ENCODE measurements at places on chromosomes 4 and X.

DNA sequence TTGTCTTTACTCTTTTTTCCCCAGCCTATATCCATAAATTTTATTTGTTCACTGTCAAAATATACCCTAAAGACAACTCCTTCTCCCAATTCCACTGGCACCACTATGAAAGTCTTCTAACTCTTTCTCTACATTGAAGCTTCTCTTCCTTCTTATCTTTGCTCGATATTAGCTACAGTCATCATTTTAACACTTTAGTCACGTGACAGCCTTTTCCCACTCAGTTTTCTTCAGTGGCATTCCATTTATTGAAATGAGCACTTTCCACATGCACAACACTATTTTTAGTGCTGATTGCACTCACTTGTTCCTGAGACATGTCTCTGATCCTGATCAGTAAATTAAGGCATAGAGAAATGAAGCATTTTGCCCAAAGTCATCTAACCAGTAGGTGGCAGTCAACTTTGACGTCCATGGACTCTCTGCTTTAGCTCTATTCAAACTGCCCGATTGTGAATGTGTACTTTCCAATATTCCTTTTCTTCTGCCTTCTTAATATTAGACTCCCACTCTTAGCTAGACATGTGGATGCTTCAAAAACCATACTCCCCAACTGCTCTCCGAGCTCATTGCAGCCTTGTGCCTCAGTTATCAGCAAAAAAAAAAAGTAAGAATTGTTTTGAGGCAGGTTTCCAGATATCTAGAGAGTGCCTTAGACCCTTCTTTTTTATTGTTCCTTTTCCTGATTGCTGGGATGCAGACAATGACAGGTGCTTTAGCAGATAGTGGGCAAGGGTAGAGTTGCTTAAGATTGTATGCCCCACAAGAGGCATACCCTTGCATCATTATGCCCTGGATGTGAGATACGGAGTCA, 394.4 kb upstream of the ADGRL3 start:
- DNase-seq, result no peak

DNA sequence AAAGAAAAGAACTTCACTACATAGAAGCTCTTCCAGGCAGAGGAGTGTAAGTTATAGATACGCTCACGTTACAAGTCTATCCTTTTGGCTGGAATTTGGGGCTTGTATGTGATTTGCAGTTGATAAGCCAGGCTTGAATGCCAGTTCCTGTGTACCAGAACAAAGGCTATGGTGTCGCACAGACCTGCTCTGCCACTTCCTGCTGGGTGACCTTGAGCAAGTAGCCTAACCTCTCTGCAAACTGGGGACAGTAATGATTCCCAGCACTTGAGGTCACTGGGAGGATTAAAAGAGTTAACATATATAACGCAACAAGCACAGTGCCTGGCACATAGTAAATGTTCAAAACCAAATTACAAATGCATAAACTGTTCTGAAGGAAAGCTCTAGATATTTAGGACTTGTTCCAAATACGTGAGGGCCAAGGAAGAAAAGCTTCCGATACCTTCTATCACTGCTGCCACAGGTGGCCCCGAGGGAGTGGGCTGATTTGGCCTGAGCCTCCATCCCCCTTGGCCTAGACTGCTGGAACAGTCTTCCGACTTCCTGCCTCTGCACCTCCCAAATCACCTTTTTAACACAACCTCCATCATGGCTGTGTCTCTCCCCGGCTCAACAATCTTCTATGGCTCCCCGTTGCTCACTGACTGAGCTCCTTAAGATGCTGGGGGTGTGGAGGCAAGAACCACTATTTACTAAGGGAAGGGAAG, 1.3 kb upstream of the SOWAHD start:
- DNase-seq, result no peak

DNA sequence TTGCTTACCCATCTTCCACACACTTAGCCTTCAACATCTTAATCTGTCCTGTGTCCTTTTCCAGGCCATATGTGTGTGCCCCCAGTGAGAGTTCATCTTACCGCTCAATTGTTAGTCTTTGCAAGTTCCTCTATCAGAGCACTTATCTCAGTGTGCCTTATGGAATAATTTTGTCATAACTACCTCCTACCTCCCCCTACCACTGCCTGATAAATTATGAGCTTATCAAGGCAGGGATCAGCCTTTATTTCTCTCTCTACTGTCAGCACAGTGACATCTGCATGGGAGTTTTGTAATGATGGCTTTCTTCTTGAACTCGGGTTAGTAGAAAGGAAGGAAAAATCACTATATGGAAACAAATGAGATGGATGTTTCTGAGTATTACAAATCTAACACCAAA, 53.2 kb downstream of the MTM1 start:
- no peak for DNase-seq

GRCh38 chr4:38559374-38559773, 104.6 kb upstream of the KLF3 start:
- no peak for DNase-seq

- no peak for DNase-seq
These were observed 24.5 kb downstream of the REPS2 start for GRCh38 chrX:16970977-16971376.

- no peak for DNase-seq
These were observed 72.3 kb upstream of the STIM2 start for GRCh38 chr4:26788341-26788733.

DNA sequence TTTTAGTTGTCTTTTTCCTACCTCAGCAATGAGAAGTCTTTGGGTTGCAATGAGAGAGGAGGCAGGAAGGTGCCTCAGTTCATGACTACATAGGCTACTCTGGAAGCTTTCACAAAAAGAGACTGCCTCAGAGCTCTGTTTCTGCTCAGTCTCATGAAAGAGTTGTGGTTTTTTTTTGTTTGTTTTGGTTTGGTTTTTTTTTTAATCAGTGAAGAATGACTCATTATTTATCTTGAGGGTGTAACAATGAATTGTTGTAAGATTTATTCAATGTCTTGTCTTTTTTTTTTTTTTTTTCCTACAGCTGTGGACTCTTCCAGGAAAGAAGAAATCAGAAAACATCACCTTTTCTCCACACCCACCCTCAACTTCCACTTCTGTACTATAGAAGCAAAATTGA, 67.5 kb upstream of the CXCL13 start:
- DNase-seq, result no peak

- no peak for DNase-seq
These were observed 36.6 kb downstream of the MYOZ2 start for GRCh38 chr4:119172223-119172622.

DNA sequence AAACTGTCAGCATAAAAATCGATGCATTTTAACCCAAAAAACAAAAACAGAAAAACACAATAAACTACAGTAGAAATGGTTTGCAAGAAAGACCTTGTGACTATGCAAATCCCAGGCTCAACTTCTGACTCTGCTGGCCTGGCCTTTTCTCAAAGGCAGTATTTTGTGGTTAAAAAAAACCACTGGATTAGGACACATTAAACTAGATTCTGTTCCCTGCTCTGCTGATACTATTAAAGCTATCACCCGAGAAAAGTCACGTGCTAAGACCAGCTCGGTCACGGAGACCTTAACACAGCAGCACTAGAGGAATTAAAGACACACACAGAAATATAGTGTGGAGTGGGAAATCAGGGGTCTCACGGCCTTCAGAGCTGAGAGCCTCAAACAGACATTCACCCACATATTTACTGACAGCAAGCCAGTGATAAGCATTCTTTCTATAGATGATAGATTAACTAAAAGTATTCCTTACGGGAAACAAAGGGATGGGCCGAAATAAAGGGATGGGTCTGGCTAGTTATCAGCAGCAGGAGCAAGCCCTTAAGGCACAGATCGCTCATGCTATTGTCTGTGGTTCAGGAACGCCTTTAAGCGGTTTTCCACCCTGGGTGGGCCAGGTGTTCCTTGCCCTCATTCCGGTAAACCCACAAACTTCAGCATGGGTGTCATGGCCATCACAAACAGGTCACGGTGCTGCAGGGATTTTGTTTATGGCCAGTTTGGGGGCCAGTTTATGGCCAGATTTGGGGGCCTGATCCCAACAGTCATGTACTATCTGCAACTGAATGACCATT, 16.1 kb downstream of the CBR4 start:
- no peak for DNase-seq
